ENCODE measurements at places on chromosomes 5 and 9. TPM values are rescaled to one million over a fixed set of nuclear protein-coding genes. Genes with fewer than 3 reads are reported as not detected.

DNA sequence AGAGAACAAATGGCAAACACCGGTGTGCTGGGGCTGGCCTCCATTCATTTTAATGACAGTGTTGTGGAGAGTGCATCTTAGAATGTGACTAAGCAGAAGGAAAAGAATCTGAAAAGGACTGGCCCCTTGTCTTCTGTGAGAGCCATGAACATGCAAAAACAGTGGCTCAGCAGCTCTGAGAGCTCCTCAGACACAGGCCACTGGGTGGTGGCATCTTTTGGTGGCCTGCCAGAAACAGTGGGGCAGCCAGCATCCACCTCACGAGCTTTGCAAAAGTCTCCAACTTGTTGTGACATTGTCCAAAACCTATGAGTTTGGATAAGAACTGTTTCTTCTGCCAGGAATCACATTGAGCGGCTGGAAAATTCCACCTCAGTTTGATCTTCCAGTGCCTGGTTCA lies 233.4 kb downstream of the NR3C1 start:
- no peak for DNase-seq

DNA sequence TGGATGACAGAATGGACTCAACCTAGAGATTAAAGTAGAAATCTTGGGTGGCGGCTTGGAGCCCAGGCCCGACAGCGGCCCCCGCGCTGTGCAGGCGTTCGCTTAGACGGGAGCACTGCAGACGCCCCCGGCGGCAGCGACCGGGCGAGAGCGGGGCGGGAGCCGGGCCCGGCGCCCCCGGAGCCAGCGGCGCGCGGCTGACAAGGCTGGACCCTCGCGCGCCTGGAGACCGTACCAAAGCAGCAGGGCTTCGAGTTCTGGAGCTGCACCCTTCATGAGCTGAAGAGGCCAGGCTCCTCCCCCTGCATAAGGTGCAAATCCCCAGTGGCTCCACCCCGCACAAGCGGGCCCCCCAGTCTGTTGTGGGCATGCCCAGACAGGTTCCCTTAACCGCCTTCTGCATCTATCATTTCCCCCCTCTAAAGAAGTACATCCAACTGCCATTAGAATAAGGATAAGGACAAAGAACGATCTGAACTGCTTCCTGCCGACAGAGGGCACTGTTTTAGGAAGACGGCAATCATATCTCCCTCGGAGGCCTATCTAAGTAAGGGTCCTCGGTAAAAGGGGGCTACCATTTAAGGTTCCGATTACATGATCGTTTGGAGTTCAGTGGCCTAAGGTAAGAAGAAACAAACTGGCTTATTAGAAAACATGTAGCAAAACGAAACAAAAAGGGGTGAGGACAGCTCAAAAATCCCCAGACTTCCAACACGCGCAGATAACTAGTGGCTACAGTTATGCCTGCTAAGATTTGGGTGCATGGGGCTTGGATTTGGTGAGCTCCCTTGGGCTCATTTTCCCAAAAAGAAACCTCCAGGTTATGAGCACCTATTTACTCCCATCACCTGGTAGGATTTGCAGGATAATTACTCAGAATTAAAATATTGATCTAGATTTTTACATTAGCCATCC lies 66.3 kb downstream of the RGMB start:
- peak; percentile 8 for DNase-seq

DNA sequence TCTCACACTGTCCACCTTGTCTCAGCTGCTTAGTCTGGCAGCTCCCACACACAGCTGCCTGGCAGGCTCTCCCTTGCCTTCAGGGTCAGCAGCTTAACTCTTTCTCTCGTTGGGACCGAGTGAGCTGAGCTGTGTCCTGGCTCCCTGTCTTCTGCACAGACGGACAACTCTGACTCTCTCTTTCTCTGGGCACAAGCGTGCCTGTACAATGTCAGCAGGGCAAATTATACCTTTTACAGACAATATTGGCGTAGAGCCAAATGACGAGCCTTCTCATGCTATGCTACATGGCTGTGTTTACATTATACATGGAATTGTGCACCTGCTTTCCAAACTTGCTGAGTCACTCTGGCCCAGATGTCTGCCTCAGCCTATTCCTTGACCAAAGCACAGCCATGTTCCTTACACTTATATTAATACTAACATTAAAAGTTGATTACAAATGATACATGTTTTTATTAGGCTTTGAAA lies 188.6 kb downstream of the CYLC2 start:
- DNase-seq: no peak

Gene ELP1
- total RNA-seq: 44.1 TPM

Gene PRDM9
- not detected for total RNA-seq

Gene SPATA6L
- 3.1 TPM for total RNA-seq

All from Daoy (cell line).